Activated T-cell treated with anti-CD3 and anti-CD28 coated beads, Interleukin-2, amount 50 U/mL, for 72 hours (primary cell): ENCODE measurements at places on chromosomes 7 and 10. TPM values are rescaled to one million over a fixed set of nuclear protein-coding genes. Genes with fewer than 3 reads are reported as not detected.

ZNRF2 gene
- 18.3 TPM for total RNA-seq

ODAD2 gene
- 0.10 TPM for total RNA-seq

CLDN15 gene
- total RNA-seq = 27.8 TPM

ABCB1 gene
- total RNA-seq = 15.5 TPM

RAPGEF5 gene
- total RNA-seq = 0.46 TPM

PNLIPRP3 gene
- not detected for total RNA-seq

CC2D2B gene
- total RNA-seq = not detected

TMEM176B gene
- total RNA-seq = not detected

HYCC1 gene
- 26.0 TPM for total RNA-seq

CALML3 gene
- not detected for total RNA-seq
